Stimulated activated CD4-positive, alpha-beta T cell treated with anti-CD3 and anti-CD28 coated beads, Interleukin-4, amount 100 ng/mL, for 48 hours (primary cell): ENCODE measurements at places on chromosomes 6 and 20.

DNA sequence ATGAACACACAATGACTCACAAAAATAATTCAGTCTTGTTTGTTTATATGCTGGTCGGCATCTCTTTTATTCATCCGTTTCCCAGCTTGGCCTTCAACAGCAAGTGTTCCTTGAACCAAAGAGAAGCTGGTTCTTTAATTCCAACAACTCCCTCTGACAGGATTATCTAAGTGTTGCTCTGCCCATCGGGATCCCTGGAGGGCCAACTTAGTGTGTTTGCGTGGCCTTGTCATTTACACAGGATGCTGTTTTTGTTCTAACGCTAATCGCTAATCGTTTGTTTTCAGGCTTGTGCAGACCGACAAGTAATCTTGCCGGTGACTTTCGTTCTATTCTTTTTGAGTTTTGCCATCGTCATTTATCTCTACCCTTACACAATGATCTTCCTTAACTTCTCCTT is 267.4 kb upstream of the EXOC2 start:
- DNase-seq, result no peak

GRCh38 chr6:14017626-14018475 is 93.1 kb downstream of the RNF182 start:
- DNase-seq, result no peak

DNA sequence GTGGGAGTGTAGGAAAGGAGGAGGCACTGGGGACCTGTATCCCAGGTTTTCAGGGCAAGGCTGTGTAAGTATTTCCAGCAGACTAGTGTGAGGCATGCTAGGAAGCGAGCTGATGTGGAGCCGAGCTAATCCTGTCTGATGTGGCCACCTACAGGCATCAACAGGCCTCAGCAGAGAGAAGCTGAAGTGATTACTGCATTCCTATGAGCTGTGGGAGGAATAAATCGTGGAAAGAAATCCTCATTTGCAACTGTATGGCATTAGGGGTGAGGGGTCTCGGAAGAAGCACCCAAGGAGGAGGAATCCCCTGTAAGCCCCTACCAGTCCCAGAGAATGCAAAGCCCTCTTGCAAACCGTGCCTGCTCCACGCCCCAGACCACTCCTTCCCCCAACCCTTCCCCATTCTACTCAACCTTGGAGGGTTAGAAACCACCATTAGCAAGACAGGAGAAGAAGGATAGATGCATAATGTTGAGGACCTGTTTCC is 41.6 kb downstream of the C6orf15 start:
- no peak for DNase-seq

- DNase-seq, result no peak
These were observed 3.6 kb downstream of the CCND3 start for GRCh38 chr6:41937861-41938574.

GRCh38 chr6:83808926-83809325 is 44.2 kb upstream of the RIPPLY2 start:
- no peak for DNase-seq

GRCh38 chr20:42204109-42204660 is 586.0 kb upstream of the CHD6 start:
- DNase-seq, result no peak

DNA sequence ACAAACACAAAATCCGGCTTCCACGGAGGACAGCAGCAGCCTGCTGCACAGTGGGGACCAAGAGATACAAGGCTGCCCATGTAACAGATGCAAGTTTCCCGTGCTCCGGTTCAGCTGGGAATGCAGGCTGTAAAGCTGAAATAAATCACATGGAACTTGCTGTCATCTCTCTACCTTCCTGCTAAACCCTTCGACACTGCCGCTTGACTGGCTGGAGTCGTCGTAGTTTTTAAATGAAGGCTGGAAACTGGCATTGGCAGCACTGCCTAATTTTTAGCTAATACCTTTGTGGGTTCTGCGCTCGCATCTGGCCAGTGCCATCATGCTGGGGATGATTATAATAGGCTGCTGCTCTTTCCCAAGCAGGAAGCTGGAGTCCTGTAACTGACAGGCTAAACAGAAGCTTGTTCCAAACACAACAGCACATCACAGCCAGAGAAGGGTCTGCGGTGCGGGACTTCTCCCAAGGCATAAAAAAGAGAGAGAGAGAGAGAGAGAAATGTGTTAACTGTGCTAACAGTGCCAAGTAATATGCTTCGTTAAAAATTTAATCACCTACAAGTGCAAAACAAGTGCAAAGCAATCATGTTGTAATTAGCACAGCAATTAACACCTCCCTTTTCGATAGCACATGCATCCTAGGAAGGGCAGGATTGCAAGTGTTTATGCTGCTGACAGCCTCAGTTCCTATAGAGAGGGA is 146.1 kb downstream of the TFAP2A start:
- no peak for DNase-seq

DNA sequence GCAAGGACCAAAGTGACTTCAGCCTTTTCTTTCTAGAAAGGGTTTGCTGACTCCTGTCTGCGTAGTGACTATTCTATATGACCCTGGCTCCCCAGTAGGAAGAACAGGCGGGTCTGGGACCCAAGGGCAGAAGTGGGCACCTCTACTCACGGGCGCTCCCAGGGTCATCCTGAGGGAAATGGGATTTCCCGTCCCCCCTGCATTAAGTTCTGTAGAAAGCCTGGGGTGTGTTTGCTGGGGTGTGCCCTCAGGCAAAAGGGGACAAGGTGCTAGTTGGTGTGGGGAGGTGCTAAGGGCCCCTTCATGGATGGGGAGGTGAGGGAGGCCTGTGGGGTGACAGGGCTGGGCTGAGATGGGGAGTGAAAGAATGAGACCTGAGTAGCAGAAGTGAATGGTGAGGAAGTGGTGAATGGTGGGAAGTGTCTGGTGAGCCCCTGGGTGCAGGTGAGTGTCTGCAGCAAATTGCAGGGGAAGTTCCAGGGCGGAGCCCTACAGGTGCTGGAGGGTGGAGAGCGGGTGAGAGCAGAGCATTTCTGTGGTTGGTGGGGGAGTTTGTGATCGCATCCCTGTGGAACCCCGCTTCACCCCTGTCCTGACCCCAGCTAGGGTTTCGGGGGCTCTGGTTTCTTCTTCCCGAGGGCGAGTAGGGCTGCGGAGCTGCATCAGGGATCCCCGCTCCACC is 21.1 kb downstream of the RAET1L start:
- DNase-seq, result no peak

GRCh38 chr6:131844243-131844841 is 36.5 kb downstream of the ENPP1 start:
- DNase-seq, result no peak

DNA sequence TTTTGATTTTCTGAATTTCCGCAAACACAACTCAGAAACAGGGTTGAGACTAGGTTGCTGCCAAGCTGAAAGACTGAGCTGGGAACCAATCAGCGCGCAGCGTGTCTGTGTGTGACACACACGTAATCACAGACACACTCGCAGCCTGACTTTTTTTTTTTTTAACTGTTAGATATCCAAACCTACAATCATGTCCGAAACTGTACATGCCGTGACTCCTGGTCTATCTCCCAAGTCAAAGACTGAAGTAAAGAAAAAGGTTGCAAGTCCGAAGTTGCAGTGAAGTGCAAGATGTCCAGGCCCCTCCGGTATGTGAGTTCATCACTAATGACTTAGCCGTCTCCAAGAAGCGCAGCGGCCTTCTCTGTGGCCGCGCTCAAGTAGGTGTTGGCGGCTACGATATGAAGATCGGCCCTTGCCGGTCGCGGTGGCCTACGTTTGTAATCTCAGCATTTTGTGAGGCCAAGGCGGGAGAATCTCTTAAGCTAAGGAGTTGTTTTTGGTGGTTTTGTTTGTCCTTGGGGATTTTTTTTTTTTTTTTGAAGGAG is 108.2 kb downstream of the HFE start:
- peak; percentile 54 for DNase-seq

- no peak for DNase-seq
These were observed 11.4 kb downstream of the CTSZ start for GRCh38 chr20:58995461-58996225.

- DNase-seq, result no peak
These were observed 5.3 kb downstream of the SNAI1 start for GRCh38 chr20:49987868-49988690.

DNA sequence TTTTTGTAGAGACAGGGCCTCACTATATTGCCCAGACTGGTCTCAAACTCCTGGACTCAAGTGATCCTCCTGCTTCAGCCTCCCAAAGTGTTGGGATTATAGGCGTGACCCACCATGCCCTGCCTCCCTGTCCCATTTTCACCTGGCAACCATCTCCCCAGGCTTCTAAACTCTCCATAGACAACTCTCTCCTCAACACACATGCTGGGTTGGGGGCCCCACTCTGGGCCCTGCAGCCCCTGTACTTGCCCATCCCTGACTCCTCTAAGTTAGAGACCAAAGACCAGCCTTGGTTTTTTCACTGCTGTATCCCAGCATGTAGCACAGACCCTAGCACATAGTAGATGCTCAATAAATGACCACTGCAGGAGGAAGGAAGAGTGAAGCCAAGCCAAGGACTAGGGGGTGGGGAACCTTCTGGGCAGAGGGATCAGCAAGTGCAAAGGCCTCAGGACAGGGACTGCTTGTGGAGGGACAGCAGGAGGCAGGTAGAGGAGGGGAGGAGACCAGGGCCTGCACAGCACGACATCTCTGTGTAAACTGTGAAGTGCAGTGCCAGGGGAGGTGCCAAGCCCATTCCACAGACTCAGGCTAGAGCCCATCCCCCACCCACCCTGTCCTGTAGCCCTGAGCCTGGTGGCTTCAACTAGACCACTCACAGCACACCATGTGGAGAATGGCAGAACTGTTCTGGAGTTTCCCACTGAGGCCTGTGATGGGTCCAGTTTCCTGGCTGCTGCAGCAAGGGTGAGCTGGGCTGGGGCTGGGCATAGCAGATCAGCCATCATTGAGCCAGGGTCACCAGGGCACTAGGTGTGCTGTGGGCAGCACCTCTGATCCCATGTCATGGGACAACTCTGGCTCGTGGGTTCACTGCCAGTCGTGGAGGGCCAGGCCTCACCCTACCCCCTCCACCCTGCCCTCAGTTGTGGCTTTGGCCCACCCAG is 3.4 kb upstream of the SRC start:
- DNase-seq, result no peak

DNA sequence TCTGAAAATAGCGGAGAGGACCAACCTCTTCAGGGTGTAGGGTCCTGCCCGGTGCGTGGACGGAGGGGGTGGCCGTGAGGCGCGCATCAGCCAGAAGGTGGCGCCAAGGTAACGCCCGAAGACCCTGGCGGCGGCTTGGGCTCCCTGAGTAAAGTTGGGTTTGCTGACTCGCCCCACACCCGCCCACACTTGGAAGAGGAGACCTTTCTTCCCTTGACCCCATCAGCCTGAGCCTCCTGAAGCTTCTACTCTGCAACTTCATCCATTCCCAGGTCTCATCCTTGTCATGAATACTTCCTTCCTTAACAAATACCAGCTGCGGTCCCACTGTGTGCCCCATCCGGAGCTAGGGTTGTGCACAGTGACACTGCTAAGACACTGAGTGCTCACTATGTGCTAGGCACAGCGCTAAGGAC is 14.6 kb downstream of the CD40 start:
- peak; percentile 60 for DNase-seq

DNA sequence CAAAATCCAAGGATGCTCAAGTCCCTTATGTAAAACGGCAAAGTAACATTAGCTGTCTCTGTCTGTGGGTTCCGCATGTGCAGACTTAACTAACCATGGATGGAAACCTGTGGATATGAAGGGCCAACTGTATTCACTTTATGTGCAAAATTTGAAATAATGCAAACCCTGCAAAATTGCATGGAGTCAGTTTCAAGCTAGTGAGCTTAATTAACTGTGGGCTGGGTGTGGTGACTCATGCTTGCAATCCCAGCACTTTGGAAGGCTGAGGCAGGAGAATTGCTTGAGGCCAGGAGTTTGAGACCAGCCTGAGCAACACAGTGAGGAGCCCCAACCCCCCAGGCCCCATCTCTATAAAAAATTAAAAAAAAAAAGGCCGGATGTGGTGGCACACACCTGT is 81.4 kb downstream of the ANKS1A start:
- DNase-seq, result no peak

DNA sequence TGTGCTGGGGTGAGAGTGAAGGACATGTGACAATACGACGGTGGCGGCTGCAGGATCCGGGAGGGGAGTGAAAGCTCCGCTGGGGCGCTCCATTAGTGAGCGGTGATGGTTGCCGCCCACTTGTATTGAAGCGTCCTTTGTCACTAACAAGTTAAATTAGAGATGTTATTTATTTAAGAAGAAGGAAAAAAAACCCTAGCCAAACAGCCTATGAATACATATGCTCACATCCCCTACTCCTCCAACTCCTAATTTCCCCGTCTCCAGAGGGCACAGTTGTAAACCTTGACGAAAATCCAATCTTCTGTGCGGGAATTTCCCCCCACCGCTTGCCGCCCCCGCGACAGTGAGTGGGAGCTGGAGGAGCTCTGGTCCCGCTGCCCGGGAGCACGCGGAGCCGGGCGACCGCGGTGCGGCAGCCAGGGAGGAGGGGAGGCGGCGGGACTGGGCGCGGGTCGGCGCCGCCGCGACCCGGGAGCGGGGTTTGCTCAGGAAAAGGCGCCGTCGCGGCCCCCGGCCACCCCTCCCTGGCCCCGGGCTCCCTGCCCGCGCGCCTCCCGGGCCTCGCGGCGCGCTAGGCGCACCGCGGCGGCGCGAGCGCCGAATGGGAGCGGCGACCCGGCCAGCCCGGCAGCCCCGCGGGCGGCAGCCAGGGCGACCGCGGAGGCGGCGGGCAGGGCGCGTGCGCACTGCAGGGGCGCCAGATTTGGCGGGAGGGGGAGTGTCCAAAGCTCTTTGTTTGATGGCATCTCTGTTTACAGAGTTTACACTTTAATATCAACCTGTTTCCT is at the start of gene MYB:
MYB (plus strand) TSS at position 767 of the 791 bp plus-strand sequence. CDS start 206 bp downstream, outside the sequence.
- peak; percentile 61 for DNase-seq

DNA sequence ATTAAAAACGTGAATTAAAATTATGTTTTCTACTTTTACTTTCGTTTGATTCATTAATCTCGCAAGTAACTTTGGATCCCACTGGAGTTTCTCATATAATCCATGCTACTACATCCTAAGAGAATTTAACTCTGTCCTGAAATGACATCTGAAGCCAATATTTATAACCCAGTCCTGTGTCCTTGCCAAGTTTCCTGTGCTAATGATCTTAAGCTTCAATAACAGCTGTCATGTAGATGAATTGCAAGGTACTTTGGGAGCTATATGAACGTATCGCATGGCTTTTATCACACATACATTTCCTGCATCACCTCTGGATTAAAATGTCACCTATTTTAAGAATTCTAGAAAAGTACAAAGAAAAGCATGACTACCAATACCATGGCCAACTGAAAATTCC is 833.8 kb upstream of the CITED2 start:
- DNase-seq, result no peak

GRCh38 chr6:140253096-140253495 is 878.6 kb upstream of the CITED2 start:
- DNase-seq, result no peak

DNA sequence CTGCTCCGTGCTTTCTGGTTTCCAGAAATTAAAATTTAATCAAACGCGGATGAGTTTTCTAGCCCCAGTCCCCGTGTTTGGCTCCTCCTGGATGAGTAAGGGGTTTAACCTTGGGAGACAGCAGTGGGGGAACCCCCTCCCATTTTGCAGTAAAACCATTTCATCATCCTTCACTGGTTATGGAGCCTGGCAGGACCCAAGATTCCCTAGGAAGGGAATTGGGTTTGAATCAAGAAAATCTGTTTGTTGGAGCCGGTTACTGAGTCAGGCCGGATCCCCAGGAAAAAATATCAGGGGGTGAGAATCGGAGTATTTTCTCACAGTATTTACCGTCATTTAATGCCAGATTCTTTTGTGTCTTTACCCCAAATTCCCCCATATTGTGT is 754 bp downstream of the YWHAB start:
- no peak for DNase-seq
